Subcutaneous adipose tissue (tissue), 4 donors: ENCODE measurements at places on chromosomes 4 and X. TPM values are rescaled to one million over a fixed set of nuclear protein-coding genes. Genes with fewer than 3 reads are reported as not detected.

CACNA1F gene
- total RNA-seq, result under 0.01 TPM

P2RY4 gene
- 0.75 TPM for total RNA-seq

PRRG3 gene
- 0.57 TPM for total RNA-seq

SNX25 gene
- total RNA-seq, result 24.1 TPM

PDGFRA gene
- 127 TPM for total RNA-seq

ADGRL3 gene
- total RNA-seq, result 6.3 TPM
